Activated CD4-positive, alpha-beta T cell treated with anti-CD3 and anti-CD28 coated beads, Interleukin-2, amount 10 ng/mL, durations not matched to agents 7 days and 5 days (primary cell): ENCODE measurements at places on chromosomes 6 and 20.

DNA sequence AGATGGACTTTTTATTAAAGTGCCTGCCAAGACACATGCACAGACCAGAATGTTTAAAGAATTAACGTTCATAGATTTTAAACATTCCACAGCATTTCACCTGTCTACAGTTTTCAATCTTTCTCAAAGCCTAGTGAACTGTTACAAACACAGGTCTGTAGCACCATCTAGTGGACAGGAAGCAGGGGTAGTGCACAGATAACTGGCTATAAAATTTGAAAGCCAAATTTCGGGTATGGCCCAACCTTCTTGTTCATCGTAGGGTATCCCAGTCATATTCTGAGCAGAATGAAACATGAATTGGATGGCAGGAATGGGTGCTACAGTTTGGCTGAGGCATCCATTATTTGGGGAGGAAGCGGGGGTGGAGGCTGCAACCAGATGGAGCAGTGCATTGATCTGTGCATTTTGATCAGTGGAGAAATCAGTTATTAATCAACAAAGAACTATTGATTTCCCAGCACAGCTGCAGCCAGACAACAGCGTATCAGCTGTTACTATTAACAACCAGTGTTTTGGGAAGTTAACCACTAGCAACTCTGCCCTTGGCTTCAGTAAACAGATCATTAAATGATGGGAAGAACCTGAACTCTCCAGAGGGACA, 56.1 kb upstream of the B3GAT2 start:
- peak; percentile 45 for DNase-seq

DNA sequence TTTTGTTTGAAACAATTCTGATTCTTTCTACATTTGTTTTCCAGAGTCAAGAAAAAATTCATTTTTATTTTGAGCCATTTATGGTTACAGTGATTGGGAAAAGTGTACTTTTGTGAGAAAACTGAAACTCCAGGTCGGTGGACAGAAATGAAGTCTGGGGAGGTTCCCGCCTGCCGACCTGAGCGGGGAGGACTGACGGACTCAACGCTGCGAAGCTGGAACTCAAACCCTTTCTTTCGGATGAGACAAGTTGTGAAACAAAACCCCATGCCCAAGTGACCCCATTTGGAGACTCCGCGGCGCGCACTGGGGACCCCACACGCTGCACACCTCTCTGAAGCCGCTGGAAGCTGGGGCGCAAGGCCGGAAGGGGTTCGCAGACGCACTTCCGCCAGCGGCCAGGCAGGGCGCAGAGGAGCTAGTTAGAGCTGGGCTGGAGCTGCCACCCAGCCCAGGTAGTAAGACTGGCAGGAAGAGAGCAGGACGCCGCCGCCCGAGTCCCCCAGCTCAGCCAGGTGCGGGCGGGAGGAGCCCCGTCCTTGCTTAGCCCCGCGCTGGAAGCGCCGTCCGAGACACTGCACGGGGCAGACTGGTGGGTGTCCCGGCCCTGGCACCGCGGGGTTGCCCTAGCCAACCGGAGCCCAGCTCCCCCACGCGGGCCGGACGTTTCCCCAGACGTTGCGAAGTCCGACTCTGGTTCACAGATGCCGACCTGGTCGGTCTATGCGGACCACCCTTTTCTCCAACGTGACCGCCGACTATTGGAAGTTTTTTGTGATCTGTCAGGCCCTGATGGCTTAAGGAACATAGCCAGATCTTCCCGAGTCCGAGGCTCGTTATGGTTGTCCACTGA, 19.8 kb upstream of the ZSCAN16 start:
- DNase-seq: peak; percentile 83

DNA sequence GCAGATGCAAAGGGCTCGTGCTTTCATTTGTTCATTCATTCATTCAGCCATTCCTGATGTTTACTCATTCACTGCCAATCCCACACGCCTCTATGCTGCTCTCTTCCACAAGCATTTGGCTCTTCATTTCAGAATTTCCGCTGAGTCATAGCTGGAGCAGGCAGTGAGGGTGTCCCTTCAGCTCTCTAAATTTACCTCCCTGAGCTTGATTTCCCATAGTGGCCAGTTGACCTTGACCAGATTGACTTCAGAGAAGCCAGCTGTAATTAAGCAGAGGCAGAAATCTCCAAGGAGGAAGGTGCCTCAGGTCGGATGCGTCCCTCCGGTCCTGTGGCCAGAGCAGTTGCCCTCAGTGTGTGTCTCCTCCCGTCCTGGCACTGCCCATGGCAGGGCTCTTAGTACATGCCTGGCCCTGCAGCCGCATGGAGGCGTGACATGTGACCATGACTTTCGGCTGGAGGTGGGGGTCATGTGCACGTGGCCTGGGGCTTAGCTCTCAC, 267.2 kb upstream of the ECI2 start:
- no peak for DNase-seq

GRCh38 chr6:170295510-170296422, 4.9 kb upstream of the DLL1 start:
- DNase-seq: no peak

DNA sequence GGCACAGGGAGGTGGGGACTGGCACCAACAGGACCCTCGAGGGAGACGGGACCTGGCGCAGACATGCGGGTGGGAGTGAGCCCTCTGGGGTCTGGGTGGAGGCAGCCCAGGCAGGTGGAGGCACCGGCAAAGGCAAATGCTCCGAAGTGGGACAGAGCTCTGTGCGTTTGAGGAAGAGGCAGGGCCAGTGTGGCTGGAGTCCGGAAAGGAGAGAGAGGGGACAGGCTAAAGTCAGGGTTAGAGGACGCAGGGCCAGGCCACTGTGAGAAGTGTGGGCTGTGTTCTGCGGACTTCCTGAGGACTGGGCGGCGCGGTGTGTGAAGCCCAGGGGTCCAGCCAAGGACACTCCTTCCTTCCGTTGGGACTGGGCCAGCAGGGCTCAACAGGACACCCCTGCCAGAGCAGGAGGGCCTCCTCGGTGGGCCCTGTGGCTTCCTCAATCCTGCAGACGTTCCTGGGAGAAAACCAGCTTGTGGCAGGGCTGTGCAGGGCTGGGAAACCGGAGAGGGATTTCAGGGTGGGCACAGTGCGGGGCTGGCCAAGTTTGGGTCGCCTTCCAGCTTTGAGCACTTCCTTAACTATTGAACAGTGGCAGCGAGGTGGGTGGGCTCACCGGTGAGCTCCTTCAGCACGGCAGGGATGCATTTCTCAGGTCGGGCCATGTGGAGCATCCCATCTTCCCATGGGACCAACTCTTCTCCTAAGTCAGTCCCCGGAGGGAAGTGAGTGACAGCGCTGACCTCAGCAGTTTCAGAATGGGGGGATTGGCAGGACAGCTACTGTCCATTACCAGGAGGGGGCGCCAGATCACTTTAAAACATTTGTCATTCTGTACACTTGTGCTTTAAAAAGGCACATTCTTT, 22.5 kb downstream of the MOCS3 start:
- peak; percentile 79 for DNase-seq

- no peak for DNase-seq
Measured at GRCh38 chr6:156917213-156917612, 140.0 kb downstream of the ARID1B start.

DNA sequence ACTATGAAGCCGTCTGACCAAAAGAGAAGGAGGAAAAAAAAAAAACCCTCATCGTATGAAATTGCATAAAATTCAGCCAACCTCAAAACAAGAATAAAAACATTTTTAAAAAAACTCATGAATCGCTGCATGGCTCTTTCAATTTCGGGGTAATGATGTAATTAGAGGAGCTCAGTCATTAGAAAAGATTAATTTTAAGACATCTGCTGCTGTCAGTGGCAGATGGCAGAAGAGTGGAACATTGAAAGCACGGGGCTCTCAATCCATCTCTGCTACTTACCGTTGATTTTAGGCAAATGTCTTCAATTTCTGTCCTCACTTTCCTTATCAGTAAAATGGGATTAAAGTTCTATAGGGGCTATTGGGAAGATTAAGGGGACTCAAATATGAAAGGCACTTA, 79.1 kb downstream of the EYA2 start:
- DNase-seq: no peak

DNA sequence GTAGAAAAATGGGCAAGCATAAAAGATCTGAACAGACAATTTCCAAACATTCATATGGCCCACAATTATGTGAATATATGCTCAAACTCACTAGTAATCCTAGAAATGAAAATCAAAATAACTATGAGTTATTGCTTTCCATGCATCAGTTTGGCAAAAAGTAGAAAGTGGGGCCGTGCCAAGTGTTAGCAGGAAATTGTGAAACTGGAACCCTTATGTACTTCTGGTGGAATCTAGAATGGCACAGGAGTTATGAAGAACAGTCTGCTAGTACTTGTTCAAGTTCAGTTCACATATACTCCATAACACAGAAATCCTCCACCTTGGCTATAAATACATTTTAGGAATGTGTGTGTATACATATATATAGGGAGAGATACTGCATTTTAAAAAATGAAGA, 89.8 kb downstream of the EYA2 start:
- DNase-seq: no peak

DNA sequence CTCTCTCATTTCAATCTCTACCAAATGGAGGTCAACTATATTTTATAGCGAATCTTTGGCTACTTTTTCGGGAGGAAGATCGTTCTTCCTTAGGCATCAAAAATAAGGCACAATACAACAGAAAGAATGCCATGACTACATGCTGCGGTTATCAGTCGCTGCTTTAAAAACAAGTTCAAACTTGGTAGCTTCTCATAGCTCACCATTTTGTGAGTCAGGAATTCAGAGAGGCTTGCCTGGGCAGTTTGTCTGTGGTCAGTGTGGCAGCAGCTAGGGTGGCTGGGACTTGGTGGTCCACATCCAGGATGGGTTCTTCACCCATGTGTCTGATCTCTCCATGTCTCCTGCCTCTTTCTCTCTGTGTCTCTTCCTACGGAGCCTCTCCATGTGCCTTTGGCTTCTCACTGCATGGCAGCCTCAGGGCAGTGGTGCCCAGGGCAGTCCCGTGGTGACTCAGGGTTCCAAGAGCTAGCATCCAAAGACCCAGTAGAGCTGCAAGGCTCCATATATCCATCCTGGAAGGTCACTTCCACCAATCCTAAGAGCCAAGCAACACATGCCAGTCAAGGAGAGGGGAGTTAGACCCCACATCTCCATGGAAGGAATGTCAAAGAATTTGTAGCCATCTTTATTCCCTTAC, 10.4 kb downstream of the SCML4 start:
- DNase-seq: no peak

- no peak for DNase-seq
Measured at GRCh38 chr6:73579851-73580246, 59.0 kb upstream of the EEF1A1 start.

DNA sequence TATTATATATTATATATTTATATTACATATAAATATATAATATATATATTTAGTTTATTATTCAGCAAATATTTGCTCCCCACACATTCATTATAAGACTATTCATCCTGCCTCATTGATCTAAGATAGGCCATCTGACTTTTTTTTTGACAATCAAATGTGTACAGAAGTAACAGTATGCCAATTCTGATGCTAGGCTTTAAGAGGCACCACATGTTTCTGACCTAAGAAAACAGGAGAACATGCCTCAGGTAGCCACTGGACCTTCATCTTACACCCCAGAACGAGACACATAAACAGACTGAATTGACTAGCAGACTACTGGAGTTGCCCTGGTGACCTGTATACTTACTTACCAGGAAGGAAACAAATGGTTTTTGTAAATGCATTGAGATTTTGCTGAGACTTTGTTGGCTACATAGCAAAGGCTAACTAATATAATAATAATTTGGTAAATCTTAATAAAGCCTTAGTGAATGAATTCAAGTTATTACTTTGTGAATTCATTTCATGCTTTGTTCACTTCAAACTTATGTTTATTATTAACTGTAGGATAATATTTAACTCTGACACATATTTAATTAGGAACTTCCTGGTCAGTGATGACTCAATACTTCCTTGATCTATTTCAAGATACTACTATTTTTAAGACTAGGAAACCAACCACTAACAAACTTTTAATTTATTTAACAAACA, 13.4 kb upstream of the MYO6 start:
- no peak for DNase-seq

- DNase-seq: no peak
Measured at GRCh38 chr6:114342826-114343781, at the start of gene HS3ST5. HS3ST5 (minus strand) TSS chr6:114343023; CDS start chr6:114062845, 280,178 bp downstream.

- DNase-seq: no peak
Measured at GRCh38 chr20:33539129-33539528, 49.2 kb downstream of the CBFA2T2 start.

DNA sequence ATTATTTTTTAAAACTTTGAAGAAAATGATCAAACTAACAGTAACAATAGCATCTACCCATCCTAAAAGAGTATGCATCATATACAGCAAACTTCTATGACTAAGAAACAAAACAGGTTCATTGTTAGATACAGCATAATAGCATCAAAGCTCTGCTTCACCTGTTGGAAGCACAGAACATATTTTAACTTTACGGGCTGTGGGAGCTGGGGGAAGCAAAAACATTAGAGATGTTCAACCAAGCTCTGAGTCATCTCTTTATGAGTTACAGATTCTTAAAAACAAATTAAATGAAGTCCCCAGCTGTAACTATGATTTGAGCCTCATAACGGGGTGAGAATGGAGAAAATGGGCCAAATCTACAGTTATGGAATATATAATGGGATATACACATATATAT, 63.4 kb downstream of the SYNE1 start:
- no peak for DNase-seq

DNA sequence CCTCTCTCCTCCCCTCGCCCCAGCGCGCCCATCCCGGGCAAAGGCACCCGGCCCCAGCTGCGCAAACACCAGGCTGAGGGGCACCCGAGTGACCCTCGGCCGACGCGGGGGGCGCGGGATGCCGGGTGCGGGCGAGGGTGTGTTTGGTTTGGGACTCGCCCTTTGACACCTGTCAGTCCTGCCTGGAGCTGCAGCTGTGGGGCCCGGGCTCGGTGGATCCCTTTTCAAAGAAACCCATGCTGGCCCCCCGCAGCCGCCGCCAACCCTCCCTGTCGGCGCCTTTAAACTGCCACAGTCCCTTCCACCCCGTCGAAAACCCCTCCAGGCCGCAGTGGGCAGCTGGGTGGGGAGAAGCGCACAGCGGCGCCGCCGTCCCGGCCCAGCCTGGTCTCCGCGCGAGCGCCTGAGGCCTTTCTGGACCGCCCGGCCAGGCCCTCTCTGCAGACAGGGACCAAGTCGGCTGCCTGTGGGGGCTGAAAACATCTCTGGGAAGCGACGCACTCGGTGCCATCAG, 5.5 kb downstream of the FOXQ1 start:
- no peak for DNase-seq

DNA sequence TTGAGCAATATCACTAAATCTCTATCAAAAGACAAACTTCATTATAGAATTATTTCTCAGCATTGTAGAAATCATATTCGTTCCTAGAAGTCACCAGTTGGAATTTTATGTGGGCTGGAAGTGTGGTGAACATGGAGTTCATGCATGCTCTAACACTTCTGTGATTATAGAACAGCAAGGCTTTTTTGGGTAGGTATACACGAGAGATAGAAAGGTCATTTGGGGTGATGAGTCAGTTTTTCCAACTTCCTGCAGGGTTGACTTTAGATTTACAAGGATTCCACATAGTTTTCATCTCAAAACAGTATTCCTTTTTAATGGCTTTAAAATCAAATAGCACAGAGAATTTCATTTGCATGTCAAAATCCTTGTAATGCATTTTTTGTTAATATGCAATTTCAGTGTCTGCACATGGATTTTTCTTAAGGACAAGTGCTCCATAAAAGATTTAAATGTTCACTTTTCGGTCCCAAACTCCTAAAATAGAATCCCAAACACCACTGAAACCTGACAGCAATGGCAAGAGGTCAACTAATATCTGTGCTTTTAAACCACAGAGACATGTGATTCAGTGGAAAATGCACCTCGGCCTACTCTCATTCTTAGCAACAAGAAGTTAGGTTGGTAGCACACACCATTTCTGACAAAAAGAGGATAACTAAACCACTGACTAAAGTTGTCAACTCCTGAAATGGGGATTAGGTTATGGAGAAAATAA, 211.0 kb downstream of the MOXD1 start:
- DNase-seq: no peak

- no peak for DNase-seq
Measured at GRCh38 chr6:144390202-144390601, 105.1 kb downstream of the UTRN start.
